ENCODE measurements at places on chromosomes 12 and 14.
A peak's percentile ranks its signal among the peaks of the same experiment; 100 is the strongest.

DNA sequence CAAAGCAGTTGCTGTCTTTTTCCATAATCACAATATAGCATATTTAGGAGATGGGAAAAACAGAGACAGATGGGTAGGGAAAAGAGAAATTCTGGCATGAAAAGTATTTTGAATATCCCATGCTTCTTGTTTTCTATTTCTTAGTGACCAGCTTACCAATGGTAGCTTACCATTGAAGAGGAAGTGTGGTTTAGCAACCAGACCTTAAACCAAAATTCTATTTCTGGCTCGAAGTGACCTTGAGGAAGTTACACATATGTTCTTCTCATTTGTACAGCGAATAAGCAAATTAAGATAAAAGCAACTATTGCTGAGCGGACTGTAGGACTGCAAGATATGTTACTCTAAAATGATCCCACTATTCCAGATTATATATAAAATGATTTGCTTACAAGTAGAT, 82.9 kb downstream of the FGD4 start:
- DNase-seq = peak; percentile 12

DNA sequence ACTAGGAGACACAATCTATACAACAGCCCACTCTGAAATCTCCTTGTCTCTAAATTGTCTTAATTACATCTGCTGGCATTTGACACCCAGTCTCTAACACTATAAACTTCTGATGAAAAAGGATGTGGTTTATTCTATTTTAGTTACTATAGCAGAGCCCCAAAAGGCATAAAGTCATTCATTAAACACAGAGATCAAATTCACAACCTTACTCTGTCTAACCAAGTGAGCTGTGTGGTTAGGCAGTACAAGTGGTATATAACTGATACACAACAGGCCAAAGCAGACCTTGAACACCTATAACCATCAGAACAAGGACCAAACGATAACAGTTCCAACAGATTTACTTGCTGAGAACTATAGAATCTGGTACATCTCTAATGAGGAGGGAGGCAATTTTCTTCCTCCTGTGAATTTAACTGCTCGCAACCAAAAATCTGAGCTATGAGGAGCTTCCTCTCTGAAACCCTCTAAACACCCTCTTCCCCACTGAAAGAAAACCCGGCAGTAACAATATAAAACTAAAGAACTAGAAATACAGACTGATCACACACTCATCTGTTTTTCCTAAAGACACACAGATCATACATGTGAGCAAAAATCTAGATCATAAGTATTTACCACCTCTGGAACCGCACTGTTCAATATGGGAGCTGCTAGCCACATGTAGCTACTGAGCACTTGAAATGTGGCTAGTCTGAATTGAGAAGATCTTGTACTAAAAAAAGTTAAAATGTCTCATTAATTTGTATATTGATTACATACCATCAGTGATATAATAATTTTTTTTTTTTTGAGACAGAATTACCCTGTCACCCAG, 17.7 kb downstream of the SPPL3 start:
- DNase-seq = peak; percentile 68

- no peak for DNase-seq
Measured at GRCh38 chr12:108047071-108047550, 82.0 kb upstream of the WSCD2 start.

DNA sequence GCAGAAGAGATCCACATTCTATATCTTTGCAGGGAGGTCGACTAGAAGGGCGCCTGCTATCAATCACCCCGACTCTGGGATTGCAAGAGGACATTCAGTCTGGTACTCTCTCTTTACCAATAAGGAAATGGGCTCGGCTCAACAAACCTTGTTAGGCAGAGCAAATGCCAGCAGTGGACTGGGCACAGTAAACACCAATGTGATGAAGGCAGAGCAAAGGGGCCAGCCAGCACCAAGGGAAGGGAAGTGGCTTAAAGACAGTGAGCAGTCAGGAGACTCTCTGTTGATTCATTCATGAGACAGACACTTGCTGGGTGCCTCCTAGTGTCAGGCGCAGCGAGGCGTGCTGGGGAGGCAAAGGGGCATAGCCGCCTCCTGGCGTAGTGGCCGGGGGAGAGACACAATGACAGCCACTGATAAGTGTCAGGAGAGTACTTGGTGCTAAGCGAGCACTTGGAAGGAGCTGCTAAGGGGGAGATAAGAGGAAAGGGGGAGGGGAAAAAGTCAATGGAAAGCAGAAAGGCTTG, 34.1 kb downstream of the TMCC3 start:
- no peak for DNase-seq

DNA sequence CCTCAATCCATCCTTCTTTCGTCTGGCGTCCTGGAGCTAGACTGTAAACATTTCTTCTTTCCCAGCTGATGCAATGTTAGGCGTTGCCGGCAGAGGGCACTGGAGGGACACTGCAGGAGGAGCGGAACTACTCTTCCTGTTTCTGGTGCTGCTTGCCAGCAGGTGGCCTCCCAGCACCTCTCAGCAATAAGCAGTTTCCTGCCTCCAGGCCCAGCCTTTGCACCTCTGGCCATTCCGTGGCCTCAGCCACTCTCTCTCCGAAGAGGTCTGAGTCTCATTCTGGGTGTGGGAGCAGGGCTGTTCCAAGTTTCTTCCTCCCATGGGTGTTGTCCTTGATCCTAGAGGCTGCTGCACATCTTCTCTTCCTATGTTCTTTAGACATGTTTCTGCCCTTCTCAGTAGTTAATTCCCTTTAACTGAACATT, 7.5 kb upstream of the ASPG start:
- peak; percentile 43 for DNase-seq

DNA sequence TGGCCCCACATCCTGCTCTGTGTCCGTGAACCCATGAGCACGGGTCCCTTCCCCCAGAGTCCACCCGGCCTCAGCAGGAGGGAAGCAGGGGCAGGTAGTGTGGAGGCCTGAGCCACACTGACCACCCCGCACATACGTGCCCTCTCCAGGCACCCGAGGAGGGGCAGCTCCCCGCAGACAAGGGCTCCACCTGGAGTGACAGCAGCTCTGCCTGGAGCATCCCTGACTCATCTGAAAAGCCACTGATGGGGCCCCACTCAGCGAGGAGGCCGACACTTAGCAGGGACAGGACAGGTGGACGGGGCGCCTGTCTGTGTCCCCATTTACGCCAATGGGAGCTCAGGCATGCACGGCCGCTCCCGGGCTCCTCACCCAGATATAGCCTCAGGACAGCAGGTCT, 237.6 kb upstream of the SFSWAP start:
- DNase-seq = no peak

- DNase-seq = no peak
Measured at GRCh38 chr12:120169946-120170345, 24.6 kb downstream of the GCN1 start.

DNA sequence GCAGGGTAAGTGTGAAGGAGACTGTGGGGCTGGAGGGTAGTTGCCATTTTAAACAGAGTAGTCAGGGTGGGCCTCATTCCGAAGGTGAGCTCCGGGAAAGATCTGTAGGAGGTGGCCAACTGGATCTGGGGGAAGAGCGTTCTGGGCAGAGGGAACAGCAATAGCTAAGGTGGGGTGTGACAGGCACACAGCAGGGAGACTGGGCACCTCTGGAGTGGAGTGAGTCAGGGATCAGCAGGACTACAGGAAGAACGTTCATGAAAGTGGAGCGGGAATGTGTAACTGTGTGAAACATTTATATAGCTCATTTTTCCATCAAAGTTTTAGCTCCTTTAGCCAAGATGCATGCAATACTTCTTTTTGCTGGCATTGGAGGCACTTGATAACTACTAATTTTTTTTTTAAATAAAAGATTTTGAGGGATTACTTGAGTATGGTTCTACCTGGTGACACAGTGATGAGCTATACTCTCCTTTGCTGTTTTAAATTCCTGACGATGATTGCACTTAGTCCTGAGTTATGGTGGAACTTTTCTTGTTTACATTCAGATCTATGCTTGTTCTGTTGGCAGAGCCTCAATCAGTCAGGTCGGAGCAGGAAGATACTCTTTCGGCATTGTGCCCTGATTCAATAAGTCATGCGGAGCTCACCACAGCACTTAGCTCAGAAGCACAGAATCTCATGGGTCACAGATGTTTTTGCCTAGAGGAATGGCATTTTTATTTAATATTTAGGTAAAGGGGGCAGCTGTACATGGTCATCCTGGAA, 106.4 kb downstream of the WIF1 start:
- DNase-seq = no peak

DNA sequence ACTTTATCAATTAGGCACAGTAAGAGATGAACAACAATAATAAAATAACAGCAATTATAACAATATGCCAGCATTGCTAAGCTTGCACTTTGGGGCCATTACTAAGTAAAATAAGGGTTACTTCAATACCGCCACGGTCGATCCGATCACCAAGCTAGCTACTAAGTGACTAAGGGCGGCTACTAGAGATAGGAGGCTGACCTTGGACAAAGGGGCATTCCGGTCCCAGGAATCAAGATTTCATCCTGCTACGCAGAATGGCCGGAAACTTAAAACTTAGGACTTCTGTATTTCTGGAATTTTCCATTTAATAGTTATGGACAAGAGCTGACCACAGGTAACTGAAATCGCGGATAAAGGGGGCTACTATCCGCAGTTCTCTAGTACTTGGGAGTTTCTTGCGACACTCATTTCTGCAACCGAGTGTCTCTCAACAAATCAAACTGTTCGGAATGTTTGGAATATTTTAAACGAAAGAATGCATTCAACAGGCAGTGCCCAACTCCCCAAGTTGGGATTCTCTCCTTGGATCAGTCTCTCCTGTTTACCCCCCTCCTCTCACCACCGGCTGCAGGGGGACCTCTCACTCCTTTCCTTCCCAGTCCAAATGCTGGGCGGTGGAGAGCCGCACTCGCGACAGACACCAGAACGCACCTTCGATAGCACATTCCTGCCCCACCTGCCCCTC, 650 bp downstream of the HEBP1 start:
- no peak for DNase-seq

DNA sequence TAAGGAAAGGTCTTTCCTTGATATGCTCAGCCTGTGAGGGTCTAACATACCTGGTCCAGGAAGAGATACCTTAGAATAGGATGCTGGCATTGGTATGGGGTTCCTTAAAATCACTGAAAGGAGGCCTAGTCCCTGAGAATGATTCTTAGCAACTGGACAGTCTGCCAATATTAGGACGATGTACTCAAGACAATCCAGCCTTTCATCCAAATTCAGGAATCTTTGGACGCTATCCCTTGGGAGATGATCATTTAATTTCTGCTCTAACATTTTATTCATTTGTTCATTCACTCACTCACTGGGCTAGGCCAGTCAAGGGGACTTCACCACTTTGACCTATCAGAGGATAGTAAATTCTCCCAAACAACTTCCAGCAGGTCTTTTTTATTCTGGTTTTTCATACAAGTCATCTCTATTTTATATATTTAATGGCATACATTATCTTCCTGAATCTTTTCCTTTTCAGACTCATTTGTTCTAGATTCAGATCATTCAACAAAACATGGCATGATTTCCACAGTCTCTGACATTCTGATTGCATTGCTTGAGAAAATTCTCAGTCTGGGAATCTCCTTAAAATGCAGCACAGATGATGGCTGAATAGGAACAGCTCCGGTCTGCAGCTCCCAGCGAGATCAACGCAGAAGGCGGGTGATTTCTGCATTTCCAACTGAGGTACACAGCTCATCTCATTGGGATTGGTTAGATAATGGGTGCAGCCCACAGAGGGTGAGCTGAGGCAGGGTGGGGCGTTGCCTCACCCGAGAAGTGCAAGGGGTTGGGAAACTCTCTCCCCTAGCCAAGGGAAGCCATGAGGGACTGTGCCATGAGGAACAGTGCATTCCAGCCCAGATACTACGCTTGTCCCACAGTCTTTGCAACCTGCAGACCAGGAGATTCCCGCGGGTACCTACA, 118.0 kb upstream of the PRICKLE1 start:
- DNase-seq = no peak

DNA sequence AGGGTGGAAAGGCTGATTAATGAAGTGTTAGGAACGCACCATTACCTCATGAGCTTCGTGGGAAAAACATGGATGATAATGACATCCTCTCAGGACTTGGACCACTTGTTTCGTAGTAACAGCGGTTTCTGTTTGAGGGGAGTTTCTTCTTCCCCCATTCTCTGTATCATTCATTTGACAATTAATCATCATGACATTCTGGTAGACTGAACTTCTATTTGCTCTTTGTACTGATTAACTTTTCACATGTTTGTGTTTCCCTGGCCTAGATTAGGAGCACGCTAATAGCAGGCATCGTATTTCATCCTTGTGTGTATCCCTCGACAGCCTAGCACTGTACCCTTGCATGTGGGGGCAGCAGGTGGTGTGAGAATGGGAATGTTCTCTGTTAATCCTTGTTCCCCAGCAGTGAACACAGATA, 8.0 kb downstream of the LRRC74A start:
- DNase-seq = no peak

GRCh38 chr12:116927244-116927940, 16.6 kb downstream of the FBXW8 start:
- no peak for DNase-seq

GRCh38 chr12:117972301-117972700, 3.5 kb upstream of the KSR2 start:
- DNase-seq = no peak

DNA sequence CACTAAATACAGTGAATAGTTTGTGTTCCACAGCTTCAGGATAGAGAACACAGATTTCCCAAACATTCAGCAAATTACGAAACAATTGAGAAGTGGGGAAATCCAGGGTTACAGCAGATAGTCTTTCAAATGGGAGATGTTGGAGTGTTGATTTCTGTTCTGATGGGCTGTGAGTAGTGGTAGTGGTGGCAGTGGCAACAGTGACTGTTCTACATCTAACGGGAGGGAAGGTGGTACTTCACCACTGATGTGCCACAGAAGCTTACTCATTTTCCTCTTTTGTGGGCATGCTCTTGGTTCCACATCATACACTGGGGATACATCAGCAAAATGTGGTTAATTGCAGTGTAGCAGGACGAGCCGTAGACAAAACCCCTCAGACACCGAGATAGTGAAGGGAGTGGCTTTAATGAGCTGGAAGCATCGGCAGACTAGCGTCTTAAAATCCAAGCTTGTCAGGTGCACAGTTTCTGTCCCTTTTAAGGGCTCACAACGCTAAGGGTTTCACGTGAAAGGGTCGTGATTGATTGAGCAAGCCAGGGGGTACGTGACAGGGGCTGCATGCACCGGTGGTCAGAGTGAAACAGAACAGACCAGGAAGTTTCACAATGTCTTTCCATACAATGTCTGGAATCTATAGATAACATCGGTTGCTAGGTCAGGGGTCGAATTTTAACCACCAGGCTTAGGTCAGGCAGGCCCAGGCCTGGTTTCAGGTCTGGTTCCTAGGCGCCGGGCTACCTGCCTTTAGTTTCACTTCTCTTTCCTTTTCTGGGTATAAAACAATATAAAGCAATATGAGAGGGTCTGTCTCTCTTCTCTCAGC, 330.6 kb upstream of the FBXO33 start:
- DNase-seq = peak; percentile 59
